Ecto neural progenitor cell (in vitro differentiated cells): ENCODE measurements at places on chromosomes 2 and 18.

DNA sequence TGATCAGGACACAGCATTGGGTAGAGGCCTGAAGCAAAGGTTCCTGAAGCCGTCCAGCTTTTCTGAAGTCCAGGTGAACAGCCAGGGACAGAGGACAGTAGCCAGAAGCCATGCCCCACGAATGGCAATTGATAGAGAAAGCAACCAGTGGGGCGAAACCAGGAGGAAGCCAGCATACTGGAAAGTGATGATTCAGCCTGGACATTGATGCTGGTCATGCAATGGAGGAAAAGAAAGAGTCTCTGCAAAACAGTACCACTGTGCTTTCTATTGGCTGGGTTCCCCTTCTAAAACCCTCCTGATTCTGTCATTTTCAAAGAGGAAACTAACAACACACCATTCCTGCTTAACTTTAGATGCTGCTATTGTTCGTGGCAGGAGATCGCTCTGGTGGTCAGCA, 221.4 kb upstream of the EPAS1 start:
- DNase-seq = no peak

- DNase-seq = no peak
Observed at GRCh38 chr2:20635113-20635510, 15.8 kb downstream of the HS1BP3 start.

DNA sequence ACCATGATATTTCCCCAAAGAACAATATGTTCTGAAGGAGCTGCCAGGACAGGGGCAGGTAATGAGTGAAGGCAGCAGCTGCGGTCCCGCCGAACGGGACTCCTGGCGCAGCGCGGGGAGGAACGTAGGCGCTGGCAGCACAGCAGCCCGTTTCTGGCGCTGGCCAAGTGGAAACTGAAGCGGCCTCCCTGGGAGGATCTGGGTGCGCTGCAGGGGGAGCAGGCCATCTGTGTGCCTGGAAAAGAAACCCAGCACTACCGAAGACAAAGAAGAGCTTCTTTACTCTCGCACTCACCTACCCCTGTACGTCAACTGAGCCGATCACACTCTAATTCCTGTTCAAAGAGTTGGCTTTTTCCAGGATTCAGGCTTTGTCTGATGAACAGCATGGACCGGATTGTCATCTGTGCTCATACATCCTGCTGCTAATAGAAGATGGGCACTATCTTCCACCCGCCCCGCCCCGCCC, 11.8 kb downstream of the G6PC2 start:
- DNase-seq = peak; percentile 64

DNA sequence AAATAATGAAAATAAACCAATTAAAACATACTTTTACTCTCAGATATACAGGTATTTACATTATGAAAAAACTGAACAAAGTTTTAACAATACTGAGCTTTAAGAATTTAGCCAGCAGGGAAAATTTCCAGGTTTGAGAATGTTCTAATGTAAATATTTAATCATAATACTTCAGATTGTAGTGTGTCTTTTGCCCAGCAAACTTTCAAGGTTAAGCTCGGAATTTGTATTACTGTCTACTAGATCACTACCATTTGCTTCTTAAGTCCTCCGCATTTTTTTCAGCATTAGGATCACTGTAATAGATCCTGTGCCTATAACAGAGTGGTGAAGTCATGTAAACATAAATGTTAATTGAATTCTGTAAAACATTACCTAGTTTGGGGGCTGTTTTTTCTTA, 52.7 kb downstream of the CFAP210 start:
- no peak for DNase-seq

DNA sequence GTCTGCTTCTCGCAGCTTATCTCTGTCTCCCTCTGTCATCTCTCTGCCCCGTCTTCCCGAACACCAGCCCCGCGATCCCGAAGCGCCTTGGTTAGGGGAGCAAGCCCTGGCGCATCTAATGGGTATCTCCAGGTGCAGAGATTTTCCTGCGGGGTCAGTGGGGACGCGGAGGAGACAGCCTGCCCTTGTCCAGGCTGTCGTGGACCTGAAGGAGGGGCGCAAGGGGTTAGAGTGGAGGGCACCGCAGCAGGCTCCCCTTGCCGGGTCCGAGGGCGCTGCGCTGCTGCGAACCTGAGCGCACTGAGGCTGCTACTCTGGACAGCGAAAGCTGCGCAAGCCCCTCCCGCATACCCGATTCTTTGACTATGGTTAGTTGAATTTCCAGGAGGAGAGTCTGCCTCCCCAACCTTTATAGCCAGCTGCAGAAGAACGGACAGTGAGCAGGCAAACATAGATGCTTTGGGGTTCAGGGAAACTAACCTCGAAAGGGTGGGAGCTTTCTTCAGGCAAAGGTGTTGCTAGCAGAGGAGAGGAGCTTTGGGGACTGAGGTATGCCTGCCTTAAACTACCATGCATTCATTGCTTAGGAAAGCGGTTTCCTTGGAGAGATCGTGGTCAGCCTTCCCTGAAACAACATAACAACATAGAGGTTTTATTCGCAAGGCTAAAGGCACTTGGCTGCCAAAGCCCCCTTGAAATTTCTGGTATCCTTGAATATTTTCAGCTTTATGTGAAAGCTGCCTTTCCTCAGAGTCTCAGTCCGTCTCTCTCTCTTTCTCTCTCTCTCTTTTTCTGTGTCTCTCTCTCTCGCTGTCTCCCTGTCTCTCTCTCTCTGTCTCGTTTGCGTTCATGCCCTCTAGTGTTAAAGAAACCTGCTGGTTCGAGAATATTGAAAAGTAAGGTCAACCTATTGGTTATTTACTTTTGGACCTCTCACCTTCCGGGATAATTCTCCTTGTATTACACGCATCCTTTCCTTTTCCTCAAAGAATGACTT, 1.6 kb downstream of the GALNT13 start:
- DNase-seq = peak; percentile 73

DNA sequence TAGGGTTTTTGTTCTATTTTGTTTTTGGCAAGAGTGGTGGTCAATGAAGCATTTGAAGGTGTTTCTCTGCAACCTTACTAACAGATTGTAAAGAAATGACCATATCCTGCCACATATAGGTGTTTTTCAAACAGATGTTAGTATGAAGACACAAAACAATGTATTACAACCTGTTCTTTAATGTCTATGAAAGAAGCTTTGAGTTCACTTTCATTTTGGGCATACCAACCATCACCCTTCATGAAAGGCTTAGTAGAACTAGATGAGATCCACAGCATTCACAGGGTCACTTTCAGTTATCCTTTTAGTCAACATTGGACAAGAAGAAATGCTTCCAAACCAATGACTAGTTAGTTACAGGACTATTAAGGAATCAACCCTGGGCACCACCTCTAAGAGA, 95.1 kb downstream of the EHBP1 start:
- DNase-seq = no peak

GRCh38 chr18:14943967-14944636, 196.1 kb downstream of the ANKRD30B start:
- DNase-seq = no peak
